ENCODE measurements at places on chromosomes 16 and 17. TPM values are rescaled to one million over a fixed set of nuclear protein-coding genes. Genes with fewer than 3 reads are reported as not detected.

DNA sequence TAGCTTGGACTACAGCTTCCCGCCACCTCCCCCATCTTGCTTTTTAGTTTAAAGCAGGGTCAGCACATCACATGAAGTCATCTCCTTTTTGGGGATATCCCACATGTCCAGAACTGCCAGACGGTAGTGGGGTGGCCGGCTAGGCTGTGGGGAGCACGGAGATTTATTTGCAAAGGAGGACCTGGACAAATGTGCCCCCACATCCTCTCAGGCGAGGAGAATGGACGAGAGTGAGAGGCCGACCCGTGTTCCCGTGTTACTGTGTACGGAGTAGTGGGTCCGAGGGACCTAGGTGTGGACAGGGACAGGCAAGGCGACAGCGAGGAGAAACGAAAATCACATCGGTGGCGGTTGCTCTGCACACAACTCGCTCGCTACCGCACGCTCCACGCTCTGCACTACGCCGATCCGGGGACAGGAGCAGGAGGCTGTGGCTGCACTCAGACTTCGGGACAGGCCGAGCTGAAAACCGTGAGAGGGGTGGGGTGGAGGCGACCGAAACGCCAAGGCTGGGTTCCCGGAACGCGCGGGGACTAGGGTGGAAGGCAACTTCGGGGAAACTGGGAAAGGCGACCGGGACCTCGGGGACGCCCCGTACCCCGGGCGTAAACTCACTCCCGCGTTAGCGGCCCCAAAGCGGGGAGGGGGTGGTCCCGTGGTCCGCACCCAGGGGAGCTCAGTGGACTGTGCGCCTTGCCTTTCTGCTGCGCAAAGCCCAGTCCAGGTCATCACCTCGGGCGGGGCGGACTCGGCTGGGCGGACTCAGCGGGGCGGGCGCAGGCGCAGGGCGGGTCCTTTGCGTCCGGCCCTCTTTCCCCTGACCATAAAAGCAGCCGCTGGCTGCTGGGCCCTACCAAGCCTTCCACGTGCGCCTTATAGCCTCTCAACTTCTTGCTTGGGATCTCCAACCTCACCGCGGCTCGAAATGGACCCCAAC, at the start of gene MT1A:
Gene MT1A, plus strand, starts transcription at position 853 of the 937 bp plus-strand sequence. Its CDS starts 73 bp downstream, at position 926.
- no peaks in the 10 kb centered on the region for H3K36me3 ChIP-seq
- no peaks in the 10 kb centered on the region for H3K27me3 ChIP-seq
- no peaks in the 10 kb centered on the region for H3K4me1 ChIP-seq
- DNase-seq: peak; percentile 89
- H3K4me3 ChIP-seq: no peak within 1 kb of the TSS

GRCh38 chr16:68444056-68444657, 4.2 kb downstream of the SMPD3 start:
- H3K4me1 ChIP-seq: no peaks in the 10 kb centered on the region
- no peak overlapping the region for H3K27ac ChIP-seq
- no peak overlapping the region for H3K4me3 ChIP-seq
- no peak for DNase-seq
- H3K36me3 ChIP-seq: no peaks in the 10 kb centered on the region

DNA sequence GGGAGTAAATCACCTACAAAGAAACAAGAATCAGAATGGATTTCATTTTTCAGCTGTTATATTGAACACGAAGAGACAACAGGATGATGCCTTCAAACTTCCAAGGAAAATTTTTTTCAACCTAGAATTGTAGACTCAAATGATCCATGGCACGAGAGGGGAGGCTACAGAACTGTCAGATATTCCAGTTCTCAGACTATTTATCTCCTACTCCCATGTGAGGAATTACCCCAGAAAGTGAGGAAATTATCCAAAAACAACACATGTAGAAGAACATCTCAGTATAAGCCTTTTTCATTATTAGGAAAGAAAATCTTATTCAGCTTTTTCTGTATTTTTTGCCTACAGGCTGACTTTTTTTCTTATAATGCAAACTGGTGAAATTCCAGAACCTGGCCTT, 5.5 kb upstream of the ASGR2 start:
- H3K36me3 ChIP-seq: no peaks in the 10 kb centered on the region
- H3K4me1 ChIP-seq: no peaks in the 10 kb centered on the region
- no peak overlapping the region for H3K27ac ChIP-seq
- peaks cover 2% of the 10 kb centered on the region for H3K27me3 ChIP-seq
- H3K4me3 ChIP-seq: no peak overlapping the region

DNA sequence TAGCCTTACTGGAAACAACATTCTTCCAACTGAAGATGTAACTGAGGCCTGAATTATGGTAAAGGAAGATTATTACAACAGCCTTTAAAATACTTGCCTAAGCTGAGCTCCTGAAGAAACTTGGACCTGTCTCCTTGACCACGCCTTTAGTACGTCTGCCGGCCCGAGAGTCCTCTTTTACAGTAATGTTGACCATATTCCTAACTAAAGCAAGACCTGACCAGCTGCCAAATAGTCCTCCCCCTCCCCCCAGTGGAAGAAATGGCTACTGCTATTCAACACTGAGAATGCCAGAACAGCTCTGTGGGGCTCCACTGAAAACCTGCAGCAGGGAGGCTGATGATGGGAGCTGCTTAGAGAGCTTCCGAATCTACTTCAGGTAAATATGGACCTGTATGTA, 12.6 kb upstream of the FOXJ1 start:
- H3K4me3 ChIP-seq: no peak overlapping the region
- H3K36me3 ChIP-seq: no peaks in the 10 kb centered on the region
- H3K27ac ChIP-seq: no peak overlapping the region

DNA sequence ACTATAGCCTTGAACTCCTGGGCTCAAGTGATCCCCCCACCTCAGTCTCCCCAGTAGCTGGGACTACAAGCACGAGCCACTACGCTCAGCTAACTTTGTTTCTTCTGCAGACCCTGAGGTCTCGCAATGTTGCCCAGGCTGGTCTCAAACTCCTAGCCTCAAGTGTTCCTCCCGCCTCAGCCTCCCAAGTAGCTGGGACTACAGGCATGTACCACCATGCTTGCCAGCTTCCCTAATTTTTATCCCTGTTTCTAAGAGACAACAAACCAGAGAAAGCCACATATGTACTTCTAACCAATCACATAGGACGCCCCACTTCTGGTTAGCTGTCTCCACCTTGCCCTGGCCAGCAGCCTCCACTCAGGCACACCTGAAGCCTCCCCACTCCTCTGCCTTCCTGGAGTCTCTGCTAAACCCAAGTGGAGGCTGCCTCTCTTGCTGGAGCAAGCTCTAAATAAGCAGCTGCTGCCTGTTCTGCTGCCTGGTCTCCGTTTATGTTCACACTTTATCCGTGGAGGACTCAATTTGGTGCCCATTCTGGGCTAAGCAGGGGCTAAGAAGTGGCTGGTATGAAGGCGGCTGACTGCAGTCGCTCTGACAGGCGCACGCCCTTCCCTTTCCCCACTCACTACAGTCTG, 24.7 kb downstream of the NSMCE1 start:
- no peak overlapping the region for H3K4me3 ChIP-seq
- no peaks in the 10 kb centered on the region for H3K27me3 ChIP-seq
- peak overlapping the region; percentile 78 for H3K27ac ChIP-seq
- no peaks in the 10 kb centered on the region for H3K36me3 ChIP-seq
- peaks cover 10% of the 10 kb centered on the region for H3K4me1 ChIP-seq
- DNase-seq: no peak

DNA sequence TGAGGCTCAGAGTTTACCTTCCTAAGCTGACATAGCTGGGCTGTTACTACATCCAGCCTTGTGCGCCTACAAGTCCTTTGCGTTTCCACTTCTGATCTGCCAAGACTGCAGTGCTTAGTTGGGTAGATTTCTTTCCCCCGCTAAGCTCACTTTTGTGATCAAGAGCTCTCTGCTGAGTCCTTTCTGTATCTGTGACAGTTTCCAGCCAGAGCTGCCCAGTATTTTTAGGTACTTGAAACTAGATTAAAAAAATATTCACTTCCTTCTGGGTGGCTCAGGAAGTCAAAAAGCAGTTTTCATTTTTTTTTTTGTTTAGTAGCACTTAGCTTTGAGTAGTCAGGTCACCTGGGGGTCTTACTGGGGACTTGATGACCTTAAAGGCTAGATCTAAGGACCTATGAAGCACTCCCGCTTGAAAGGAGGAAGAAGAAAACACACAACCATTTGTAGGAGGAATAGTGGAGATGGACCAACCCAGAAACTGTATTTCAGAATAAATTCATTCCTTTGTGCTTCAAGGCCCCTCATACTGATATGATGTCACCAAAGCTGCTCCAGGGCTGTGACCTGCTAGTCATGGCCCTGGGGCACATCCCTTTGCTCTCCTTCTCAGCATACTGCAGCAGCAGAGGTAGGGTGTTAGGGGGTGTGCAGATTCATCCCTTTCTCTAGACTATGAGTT, 75.6 kb upstream of the HNF1B start:
- no peaks in the 10 kb centered on the region for H3K4me1 ChIP-seq
- H3K27me3 ChIP-seq: no peaks in the 10 kb centered on the region
- H3K36me3 ChIP-seq: no peaks in the 10 kb centered on the region
- H3K4me3 ChIP-seq: no peak overlapping the region
- no peak overlapping the region for H3K27ac ChIP-seq

GRCh38 chr17:72812823-72813222, 279.7 kb downstream of the SLC39A11 start:
- H3K4me3 ChIP-seq: no peak overlapping the region
- H3K27me3 ChIP-seq: no peaks in the 10 kb centered on the region
- H3K4me1 ChIP-seq: no peaks in the 10 kb centered on the region
- no peaks in the 10 kb centered on the region for H3K36me3 ChIP-seq
- no peak overlapping the region for H3K27ac ChIP-seq

DNA sequence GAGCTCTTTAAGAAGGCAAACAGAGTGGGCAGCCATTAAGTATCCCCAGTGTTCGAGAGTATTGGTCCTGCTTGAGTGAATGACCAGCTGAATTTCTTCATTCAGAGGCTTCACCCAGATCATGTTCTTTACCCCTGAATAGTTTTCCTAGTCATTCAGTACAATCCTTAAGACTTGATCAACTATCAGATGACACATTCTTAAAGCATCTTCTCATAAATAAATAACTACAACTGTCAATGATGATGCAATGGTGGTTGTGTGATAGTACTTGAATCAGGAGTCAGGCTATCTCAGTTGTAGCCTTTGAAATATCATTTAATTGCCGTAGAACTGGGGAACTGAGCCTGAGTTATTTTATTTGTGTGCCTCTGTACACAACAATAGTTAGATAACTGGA, 416.8 kb upstream of the CCL2 start:
- no peaks in the 10 kb centered on the region for H3K27me3 ChIP-seq
- no peaks in the 10 kb centered on the region for H3K36me3 ChIP-seq
- no peaks in the 10 kb centered on the region for H3K4me1 ChIP-seq
- H3K4me3 ChIP-seq: no peak overlapping the region

DNA sequence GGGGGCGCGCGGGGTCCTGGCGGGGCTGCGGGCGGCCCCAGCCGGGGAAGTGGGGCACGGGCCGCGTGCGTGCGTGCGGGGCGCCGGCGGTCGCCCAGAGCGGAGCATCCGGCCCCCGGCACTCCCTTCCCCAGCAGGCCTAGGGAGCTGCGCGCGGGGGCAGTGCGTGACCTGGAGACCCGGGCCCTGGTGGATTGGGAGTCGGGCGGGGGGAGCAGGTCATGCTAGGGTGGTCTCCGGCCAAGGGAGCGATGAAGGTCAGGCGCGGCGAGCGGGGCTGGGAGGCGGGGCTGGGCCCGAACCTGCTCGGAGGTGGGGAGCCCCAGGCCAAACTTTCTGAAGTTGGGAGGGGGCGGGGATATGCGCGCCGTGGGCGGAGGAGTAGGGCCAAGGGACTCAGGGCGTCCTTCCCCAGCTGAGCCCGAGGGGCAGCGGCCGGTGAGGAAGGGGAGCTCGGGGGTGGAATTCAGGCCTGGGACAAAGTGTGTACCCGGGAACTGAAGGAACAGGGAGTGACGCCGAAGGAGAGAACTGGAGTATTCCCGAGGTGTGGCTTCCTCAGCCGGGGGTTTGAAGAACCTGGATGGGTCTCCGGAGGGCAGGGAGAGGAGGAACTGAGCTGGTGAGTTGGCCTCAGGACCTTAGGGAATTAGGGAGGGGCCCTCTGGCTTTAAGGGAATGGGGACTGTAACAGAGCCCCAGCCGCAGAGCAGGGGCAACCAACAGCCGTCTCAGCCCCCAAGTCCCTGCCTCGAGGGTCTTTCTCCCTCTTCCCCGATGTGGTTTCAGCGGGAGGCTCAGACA, 589 bp downstream of the XYLT2 start:
- H3K4me1 ChIP-seq: no peaks in the 10 kb centered on the region
- H3K27ac ChIP-seq: no peak overlapping the region
- H3K36me3 ChIP-seq: no peaks in the 10 kb centered on the region
- DNase-seq: peak; percentile 82
- H3K4me3 ChIP-seq: peak overlapping the region; percentile 78

DNA sequence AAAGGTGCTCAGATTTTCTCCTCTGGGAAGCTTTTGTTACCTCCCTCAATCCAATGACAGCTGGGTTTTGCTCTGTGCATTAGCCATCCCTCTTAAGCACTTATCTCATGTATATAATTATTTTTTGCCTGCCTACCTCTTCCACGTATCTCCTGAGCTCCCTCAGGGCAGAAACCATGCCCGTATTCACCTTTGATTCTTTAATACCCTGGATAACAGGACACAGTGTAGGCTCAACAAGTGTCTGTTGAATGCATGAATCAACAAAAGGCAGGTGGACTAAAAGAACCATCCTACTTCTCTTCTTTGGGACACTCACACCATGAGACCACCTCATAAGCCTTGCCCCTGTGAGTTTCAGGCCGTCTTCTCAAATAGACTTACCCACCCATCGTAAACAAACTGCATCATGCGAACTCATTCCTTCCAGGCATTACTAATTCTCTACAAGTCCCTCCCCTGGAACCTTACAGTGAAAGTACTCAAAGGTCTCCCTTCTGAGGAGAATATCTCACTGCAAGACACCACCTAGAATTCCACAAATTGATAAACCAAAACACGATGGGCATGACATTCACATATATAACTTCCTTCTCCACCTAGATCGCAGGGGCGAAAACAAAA, 3.2 kb downstream of the ARHGAP17 start:
- no peak overlapping the region for H3K27ac ChIP-seq
- H3K36me3 ChIP-seq: no peaks in the 10 kb centered on the region
- H3K4me3 ChIP-seq: no peak overlapping the region

GRCh38 chr16:20866145-20866772, 33.9 kb downstream of the DCUN1D3 start:
- H3K27ac ChIP-seq: peak overlapping the region; percentile 79
- no peaks in the 10 kb centered on the region for H3K36me3 ChIP-seq
- no peaks in the 10 kb centered on the region for H3K27me3 ChIP-seq
- peak; percentile 76 for DNase-seq
- H3K4me1 ChIP-seq: peaks cover 27% of the 10 kb centered on the region
- H3K4me3 ChIP-seq: no peak overlapping the region

The SOX15 gene
- 2.8 TPM for polyA plus RNA-seq

The CLUH gene
- polyA plus RNA-seq: 17.3 TPM

The EXOC3L1 gene
- polyA plus RNA-seq: 0.51 TPM

The CCDC78 gene
- polyA plus RNA-seq: 0.97 TPM

The TLCD2 gene
- 2.7 TPM for polyA plus RNA-seq

The TRIM72 gene
- polyA plus RNA-seq: 0.05 TPM

The FZD2 gene
- polyA plus RNA-seq: 9.8 TPM
